ENCODE measurements at places on chromosomes 3 and 15.

DNA sequence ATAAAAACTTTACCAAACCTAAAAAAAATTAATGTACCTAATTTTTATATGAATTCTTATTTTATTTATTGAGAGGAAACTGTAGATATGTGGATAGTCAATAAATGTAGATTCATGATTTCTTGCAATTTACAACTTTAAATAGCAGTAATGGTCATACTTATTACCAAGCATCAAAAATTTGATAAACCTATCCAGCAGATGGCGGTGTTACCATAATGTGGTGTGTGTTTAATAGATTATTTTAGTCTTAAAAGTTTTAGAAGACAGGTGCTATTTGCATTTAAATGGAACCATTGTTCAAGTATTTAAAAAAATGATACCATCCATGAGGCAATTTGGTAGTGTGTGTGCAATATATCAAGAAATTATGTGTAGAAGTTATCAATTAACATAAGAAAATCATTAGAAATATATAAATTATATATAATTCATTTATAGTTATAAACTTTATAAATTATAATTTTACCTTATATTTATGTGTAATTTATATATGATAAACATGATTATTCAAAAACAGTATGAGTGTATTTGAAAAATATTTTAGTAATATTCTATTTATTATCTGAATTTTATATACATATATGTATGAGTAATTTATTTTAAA lies 176.0 kb upstream of the BCHE start:
- no peak for DNase-seq

DNA sequence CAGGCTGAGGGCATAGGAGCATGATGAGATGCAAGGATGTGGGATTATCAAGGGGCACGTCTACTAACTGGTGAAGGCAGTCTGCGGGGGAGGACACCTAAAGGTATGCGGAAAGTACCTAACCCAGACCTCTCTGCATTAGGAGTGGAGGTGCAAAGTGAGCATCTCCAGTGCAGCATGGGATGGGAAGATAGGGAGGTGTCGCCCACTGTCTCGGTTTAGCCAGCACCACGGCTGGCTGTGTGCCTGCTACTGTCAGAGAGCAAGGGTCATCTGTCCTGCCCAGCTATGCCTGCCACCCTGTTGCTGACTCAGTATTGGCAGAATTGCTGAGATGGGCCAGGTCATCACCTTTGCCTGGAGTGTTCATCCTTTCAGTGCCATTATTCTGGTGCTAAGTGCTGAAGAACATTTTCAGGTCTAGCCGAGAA lies 40.1 kb downstream of the OXNAD1 start:
- DNase-seq: no peak

- no peak for DNase-seq
Measured at GRCh38 chr3:14127516-14128161, 2.8 kb downstream of the TMEM43 start.

DNA sequence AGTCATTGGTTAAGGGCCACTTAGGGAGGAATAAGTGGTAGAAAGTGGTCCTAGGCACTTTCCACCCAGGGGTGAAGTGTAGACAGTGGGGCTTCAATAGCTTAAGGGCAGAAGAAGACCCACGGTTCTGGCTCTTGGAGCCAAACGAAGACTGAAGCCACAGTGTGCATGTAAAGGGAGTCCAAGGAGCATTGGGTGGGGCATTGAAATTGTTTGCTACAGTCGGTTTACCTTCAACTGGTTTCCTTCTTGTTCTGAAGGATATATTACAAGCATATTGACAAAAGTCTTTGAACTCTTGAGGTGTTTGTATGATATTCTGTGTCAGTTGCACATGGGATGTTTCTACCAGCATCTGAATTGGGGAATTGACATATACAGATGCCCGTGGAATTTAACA lies 166.5 kb upstream of the CTDSPL start:
- no peak for DNase-seq

GRCh38 chr3:62529230-62529629 lies 155.9 kb upstream of the FEZF2 start:
- DNase-seq: no peak

- DNase-seq: no peak
Measured at GRCh38 chr3:88809993-88810392, 297.4 kb upstream of the EPHA3 start.

DNA sequence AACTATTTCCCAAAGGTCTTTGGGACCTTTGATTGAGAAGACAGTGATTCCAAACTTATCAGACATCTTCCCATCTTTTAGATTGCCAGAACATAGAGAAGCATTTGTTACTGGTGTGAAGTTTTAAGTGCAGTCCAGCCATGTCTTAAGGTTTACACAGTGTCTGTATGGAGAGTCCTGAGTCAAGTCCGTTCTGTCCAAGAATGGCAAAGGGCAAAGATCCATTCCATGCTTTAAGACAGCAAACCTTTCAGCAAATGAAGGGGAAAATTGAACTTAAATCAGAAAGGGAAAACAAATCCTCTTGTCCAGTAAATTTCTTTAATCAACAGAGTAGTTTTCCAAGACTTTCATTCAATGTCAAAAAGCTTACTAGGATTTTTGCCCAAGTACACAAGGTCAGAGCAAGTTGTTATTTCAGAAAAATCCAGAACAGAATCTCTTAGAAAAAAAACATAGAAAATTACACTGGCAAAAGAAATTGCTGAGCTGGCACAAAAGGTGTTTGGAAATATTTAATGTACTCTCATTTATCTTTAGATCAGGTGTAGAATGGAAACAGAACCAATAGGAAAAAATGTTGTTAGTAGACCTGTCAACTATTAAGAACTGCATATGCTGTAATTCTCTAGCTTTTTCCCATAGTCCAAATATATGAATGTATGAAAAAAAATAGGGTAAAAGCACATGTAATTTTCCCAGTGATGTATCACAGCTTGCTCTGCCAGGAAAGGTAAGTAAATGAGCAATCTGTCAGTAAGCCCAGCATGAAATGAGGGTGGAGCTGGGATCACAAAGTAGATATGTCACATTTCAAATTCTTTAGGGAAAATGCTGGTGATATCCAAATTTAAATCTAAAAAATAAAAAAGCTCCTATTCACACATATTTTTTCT lies 1099.9 kb downstream of the TUSC7 start:
- no peak for DNase-seq

- no peak for DNase-seq
Measured at GRCh38 chr3:5255404-5256344, 68.2 kb downstream of the EDEM1 start.

DNA sequence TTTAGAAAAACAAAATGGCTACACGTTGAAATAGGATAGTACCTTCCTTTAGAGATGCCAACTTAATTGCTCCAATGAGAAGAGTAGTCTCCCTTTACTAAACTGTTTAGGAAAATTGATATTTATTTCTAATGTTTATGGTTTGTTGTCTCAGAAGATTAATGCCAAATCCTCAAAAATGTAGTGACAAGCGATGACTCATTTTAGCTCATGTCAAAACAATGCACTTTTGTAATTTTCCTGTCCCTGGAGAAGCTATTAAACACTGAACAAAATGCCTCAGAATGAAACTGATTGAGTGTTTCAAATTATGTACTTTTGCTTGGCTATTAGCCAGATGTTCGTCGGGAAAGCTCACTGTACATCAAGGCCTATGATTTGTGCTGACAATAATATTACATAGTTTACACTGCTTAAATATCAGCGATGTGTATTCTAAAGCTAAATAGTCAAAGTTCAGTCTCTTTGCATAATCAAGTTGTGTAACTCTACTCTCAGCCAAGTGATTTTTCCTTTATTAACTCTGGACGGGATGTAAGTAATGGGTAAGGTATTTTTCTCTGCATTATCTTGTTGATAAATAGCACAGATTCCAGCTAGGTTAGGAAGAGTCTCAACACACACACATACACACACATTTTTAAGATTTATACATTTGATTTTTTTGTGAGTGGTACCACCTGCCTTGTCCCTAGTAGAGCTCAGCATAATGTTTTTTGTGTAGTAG lies 83.7 kb downstream of the CMSS1 start:
- DNase-seq: no peak

DNA sequence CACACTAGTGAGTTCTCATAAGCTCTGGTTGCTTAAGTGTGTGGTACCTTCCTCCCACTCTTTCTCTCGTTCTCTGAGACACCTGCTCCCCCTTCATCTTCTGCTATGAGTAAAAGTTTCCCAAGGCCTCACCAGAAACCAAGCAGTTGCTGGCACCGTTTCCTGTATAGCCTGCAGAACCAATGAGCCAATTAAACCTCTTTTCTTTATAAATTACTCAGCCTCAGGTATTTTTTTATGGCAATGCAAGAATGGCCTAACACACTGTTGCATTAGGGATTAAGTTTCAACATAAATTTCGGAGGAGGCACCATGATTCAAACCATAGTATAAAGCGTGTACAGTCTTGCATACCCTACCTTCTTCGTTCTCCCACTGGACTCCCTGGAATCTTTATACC lies 252.3 kb upstream of the CHRM5 start:
- no peak for DNase-seq

Data from activated T-cell treated with anti-CD3 and anti-CD28 coated beads for 1 hour (primary cell).